CMK (cell line): ENCODE measurements at places on chromosomes 7 and 10.

DNA sequence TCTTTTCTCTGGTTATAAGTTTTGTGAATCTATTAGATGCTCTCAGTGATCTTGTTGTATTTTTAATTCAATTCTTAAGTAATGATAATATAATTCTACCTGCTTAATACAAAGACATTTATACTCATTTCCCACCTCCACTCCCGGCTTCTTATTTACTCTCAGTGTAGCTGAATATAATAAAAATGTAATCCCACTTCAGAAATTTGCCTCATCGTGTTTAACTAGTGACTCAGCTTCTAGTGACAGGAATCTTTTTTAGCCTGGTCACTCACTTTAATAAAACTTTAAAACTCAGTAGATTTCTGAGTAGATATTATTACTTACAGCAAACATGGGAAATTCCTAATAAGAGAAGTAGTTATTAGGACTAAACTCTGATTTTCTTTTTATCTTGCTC lies 1506.2 kb upstream of the LRRTM3 start:
- no peak for DNase-seq

DNA sequence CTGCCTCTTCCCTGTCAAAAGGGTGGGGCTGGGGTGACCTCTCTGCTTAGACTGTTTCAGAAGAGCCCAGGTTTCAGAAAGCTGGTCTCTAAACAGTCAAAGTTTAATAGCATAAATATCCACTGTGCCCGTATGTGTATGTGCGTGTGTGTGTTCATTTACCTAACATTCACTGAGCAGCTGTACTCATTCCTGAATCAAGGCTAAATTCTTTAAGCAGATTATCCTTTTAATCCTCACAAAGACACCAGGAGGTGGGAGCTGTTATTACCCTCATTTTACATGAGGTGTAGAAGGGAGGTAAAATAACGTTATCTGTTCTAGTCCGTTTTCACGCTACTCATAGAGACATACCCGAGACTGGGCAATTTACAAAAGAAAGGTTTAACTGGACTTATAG lies 72.2 kb downstream of the RSU1 start:
- no peak for DNase-seq

GRCh38 chr10:124676416-124677062 lies 67.6 kb downstream of the FAM53B start:
- no peak for DNase-seq

DNA sequence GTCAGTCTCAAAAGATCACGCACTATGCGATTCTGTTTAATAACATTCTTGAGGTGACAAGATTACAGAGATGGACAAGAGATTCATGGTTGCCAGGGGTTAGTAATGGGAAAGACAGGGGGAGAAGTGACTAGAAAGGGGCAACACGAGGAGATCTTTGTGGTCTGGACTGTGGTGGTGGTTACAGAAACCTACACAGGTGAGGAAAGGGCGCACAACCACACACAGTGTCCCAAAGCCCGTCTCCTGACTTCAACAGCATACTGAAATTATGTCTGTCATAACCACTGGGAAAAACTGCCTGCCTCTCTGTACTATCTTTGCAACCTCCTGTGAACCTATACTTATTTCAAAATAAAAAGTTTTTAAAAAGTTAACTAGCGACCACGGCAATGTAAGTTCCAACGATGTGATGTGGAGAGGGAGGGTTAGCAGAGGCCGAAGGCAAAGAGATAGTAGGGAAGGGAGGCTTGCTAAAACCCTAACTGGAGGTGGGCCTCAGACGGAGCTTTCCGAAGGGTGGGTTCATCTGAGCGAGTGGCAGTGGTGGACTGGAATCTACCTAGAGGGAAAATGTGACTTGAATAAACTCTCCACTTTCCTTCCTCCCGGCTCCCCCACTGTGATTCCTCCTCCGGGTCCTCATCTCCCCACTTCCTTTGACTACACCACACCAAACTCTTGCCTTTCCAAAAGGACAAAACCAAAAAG lies 43.7 kb downstream of the GNA12 start:
- no peak for DNase-seq

DNA sequence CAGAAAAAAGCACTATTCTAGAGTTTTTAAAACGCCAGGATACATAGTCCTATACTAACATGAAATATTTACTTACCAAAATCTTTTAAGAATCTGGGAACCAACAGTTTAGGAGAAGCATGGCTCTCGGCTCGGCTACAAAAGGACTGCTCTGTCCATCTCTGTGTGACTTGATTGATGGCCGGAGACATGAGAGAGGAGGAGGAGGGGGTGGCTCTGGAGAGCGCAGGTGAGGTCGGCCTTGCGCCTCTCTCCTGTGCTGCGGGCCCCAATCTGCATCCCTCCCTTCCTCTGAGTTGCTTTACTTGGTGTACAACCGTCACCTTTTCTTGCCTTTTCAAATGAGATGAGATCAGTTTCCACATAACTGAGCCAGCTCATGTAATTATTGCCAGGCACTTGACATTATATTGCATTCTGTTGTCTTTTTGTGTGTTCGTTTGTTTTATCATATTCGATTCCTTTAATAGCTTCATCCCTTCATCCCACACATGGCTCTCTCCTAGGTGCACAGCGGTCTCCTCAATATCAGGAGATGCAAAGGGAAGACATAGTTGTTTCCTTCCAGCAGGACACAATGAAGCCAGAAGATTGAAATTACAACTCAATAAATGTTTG lies 87.8 kb upstream of the KLF6 start:
- no peak for DNase-seq

DNA sequence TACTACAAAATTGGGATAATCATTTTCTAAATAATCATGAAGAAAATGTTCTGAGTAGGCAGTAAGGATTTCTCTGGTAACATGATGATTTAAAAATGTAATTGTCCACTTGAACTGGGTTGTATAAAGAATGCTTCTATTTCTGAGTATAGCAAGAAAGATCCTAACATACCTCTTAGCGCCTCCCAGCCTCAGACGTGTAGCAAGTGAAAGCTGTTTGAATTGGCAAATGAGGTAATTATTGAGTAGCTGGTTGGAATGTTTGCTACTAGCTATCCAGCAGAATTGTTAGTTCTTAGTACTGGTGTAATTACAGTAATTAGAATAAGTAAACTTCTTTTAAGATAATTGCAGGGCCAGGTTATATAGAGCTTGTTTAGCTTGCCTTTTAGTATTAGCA lies 47.9 kb downstream of the SEPTIN7 start:
- DNase-seq: no peak

DNA sequence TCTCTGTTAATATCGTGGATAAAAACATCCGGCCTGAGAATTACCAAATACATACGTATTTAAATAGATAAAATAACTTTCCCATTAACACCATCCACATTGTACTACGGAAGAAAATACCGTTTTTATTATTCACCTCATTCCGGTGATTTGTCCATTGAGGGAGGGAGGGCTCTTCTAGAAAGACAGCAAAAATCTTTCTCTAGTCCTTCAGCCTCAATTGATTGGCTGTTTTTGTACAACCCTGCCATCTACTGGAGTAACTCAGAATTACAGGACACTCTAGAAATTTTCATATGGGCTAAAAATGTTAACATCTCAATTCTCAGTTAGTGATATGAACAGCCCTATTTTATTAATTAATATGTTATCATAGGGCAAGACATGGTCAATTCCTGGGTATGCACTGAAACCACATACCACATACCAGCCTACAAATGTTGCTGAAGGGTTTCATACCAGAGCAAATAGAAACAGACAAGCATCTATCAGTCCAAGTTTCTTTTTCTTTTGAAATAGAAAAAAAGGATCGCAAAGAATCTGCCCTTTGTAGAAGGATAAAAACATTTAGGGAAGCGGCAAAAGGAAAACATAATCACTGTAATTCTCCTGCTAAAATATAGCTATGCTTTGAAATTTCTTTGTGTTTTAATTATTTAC lies 55.8 kb upstream of the CDCA7L start:
- no peak for DNase-seq

DNA sequence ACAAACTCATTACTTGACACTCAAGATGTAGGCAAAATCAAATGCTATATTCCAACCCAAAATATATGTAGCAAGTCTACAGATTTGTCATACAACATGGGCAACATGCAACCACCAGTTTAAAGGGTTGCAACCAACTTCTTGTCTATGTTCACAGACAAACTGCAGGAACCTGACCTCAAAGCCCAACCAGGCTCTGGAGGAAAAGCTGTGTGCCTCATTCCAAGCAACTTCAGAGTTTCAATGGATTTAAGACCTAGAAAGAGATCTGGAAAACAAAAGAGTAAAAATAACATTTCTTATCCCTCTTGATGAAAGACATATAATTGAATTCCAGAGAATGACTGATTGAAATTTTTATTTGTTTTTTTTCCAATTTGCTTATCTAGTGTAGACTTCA lies 300.5 kb upstream of the ETV1 start:
- no peak for DNase-seq

DNA sequence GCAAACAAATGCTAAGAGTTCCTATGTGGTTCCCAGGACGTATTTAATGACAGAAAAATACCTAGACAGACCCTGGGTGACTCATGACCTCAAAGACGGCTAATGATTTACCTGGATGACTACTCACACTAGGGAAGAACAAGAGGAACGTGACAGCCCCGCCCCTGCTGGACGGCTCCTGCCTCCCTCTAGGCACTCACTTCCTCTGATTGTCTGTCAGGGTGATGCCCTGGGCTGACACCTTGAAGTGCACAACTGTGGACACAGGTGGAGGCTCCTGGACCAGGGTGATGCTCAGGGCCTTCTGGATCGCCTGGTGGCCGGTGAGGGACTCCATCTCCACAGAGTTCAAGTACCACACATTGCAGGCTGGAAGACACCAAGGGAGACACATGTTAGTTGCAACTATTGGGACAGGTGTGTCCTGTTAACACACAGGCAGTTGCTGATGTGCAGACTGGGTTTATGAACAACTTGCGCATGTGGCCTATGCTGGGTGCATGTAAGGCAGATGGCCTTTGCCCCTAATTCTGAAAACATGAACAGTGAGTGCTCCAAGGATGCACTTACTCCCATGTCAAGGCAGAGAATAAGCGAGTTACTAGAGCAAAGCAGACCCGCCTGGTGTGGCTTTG lies 298.3 kb downstream of the TNS3 start:
- no peak for DNase-seq

- DNase-seq: no peak
These were observed 38.6 kb downstream of the SLC25A40 start for GRCh38 chr7:87837597-87837996.

DNA sequence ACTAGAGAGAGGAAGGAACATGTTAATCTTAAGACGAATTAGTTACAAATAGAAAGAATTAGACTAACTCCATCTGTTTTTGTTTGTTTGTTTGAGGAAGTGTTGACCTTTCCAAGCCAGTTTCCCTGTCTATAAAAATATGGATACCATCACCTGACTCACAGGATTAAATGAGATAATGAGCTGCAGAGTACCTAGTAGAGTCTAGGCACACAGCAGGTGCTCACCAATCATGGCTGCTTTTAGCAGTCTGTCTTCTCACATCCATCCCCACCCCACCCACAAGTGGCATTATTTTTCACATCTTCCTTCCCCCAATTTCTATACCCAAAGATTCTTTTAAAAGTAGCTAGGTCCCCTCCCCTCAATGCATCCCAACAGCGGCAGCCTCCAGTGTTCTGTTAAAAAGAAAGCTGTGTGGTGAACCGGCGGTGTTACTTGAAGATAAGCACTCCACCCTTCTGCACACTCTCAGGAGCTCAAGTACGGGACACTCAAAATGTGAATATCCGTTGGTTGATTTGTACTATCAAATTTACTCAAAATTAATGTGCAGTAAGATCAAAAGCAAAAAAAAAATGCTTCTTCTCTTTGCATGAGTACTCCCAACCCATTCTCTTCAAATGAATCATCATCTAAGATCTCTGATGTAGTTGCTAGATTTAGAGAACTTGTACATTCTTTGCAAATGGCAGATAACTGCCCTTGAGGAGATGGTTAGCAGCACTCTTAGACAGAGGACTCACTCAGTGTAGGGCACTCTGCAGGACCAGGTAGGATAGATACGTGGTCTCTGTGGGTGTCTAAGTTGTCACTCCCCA lies 145.4 kb upstream of the ASAH2 start:
- DNase-seq: no peak

DNA sequence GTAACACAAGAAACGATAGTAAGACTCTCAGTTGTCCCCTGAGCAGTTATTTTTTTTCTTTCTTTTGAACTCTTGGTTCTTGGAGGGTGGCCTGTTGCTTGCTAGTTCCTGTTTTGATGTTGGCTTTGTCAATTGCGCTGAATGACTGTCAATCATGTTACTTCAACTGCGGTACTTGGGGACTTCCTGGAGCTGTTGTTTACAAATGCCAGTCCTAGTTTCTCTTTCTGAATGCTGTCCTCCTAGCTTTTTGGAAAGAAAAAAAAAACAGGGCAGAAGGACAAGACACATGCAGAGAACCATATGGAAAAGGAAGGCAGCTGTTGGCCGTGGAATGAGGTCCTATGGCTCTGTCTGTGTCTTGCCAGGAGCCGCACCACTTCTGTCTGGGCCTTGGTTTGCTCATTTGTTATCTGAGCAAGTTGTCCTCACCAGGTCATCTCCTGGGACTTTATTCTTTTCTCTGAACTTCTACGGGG lies 7.0 kb upstream of the PDCD4 start:
- no peak for DNase-seq

DNA sequence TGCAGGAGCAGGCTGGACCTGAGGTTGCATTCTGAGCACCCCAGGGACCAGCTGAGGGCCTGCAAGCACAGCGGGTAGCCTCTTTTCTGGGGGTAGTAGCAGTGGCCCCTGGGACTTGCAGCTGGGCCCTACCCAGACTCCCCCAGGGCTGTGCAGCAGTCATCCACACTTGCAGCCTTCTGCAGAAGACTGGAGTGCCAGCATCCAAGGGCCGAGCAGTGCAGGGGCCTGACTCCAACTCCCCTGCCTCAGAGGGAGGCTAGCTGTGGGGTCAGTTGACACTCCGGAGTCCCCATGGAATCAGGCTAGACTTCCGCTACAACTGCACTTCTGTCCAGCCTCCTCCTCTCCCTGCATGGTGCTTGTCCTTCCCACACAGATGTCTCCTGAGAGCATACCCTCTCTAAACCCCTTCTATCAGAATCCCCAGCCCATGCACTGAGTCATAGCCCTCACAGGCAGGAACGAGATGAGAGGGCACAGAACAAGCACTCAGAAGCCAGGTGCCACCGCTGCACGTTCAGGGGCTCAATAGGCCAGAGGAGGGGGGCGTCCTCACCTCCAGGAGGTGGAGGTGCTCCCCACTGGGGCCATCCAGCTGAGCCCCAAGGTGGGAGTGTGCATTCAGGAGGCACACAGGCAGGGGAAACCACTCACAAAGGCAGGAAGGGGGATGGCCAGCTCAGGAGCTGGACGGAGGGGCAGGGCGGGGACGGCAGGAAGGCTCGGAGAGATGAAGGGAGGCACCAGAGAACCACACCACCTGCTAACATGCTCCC lies 7.5 kb downstream of the RASGEF1A start:
- DNase-seq: no peak

DNA sequence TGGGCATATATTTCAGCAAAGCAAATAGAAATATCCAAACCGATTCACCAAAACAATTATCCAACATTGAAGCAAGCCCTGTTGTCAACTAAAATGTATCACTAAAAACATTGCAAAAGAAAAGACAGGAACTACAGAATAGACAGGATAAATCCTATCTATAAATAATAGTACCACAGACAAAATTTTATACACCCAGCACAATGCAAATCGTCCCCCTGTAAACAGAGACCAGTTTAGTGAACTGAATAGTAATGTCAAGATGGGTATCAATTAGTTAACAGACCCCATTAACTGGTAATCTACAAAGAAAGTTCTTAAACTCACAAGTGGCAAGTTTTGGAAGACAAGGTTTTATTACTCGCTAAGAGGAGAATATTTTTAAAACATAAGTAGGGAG lies 4.0 kb downstream of the ZC3HAV1 start:
- no peak for DNase-seq

- DNase-seq: no peak
These were observed 72.8 kb downstream of the CCNY start for GRCh38 chr10:35409094-35409582.
